ENCODE measurements at places on chromosomes 2 and 18.

DNA sequence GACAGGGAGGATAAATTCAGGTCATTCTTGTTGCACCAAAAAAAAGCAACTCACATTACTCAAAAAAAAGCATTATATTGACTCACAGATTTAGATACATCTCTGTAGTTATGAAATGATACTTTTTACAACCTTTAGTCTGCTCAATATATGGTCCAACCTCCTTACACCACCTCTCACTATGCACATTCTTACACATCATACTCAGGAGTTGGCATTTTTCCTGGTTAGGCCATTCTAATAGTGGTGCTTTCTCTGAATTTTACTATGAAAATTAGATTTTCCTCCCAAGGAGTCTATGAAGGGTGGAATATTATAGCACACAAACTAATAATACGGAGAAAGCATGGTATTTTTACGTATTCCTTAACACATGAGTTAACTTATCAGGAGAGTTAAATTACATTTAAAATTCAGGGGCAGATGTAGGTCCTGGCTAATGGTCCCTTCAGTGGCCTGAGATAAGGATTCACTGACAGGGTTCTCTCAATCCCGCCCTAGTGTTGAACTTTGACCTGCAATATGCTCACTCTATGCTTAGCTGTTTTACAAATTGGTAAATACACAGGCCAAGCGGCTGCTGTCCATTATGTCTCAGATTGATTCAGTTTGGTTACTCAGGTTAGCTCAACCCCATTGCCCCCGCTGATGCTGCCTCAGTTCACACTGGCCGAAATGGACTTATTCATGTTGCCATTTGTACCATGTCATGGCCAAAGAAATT is 153.6 kb downstream of the NCKAP5 start:
- no peak for DNase-seq

GRCh38 chr2:182069908-182070307 is 84.3 kb downstream of the PPP1R1C start:
- DNase-seq: no peak

DNA sequence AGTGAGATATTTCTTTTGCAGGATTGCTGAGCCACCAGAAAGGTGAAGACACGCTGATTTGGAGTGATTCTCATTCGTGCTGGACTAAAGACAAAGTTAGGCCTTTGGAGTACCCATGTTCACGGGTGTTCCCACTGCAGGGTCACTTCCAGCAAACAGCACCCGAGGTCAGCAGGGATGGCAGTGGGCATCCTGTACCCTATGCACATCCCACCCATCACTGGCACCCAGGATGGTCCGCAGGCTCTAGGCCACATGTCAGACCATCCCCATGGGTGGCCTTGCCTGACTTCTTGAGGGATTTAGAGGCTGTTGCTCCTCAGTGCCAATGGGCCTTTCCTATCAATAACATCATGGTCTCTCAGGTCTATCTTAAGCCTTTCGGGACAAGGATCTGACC is 39.3 kb upstream of the TMEM17 start:
- no peak for DNase-seq

DNA sequence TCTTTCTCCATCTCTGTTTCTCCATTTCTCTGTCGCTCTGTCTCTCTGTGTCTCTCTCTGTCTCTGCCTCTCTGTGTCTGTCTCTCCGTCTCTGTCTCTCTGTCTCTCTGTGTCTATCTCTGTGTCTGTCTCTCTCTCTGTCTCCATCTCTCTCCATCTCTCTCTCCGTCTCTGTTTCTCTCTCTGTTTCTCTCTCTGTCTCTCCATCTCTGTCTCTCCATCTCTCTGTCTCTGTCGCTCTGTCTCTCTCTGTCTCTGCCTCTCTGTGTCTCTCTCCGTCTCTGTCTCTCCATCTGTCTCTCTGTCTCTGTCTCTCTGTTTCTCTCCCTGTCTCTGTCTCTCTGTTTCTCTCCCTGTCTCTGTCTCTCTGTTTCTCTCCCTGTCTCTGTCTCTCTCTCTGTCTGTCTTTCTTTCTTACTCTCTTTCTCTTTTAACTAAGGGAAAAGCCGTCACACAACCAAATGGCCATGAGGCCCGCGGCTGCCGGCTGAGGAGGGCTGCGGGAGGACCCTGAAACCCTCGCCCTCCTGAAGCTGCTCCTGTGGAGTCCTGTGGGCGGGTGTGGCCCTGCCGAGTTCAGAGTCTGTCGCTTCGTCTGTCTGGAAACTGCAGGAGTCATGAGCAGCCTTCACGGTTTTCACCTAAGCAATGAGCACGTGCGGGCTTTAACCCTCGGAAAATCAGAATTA is 29.3 kb downstream of the NFATC1 start:
- DNase-seq: no peak

- no peak for DNase-seq
These were observed 78.5 kb downstream of the KLF7 start for GRCh38 chr2:207087046-207087902.
